ENCODE measurements at places on chromosomes 3 and 15.

GRCh38 chr3:126494204-126494969 is 18.7 kb upstream of the ZXDC start:
- DNase-seq = no peak

GRCh38 chr15:38683382-38684242 is 119.0 kb upstream of the RASGRP1 start:
- DNase-seq = peak; percentile 53

DNA sequence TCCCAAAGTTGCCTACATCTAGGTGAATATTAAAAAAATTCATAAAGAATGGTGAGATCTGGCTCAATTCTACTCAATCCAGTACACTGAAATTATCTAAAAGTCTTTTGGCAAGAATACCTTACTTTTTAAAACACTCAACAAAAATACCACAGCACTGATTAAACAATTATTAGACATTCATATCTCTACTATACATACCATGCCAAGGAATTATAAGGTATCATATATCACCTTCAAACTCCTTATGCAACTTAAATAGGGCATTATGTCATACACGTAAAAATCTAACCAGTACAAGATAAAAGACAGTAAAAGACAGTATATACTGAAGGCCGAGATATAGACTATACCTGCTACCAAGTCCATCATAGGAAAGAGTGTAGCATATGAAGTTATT is 6.1 kb upstream of the ANKRD28 start:
- DNase-seq = no peak

DNA sequence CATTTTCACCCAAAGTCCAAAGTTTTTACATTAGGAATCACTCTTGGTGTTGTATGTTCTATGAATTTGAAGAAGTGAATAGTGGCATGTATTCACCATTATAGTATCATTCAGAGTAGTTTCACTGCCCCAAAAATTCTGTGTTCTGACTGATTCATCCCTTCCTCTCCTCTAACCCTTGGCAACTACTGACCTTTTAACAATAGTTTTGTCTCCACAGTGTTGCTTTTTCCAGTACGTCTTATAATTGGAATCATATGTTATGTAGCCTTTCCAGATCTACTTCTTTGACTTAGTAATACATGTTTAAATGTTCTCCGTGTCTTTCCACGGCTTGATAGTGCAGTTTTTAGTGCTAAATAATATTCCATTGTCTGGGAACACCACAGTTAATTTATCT is 379.0 kb upstream of the SGO1 start:
- DNase-seq = no peak

DNA sequence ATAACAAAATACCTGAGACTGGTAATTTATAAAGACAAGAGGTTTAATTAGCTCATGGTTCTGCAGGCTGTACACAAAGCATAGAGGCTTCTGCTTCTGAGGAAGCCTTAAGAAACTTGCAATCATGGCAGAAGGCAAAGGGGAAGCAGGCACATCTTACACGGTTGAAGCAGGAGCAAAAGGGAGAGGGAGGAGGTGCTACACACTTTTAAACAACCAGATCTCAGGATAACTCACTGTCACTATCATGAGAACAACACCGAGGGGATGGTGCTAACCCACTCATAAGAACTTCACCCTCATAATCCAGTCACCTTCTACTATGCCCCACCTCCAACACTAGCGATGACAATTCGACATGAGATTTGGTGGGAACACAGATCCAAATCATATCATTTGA is 54.4 kb downstream of the ATP8B4 start:
- no peak for DNase-seq

Data from activated CD4-positive, CD25-positive, alpha-beta regulatory T cell (primary cell).